ENCODE measurements at places on chromosomes 16 and 17.

DNA sequence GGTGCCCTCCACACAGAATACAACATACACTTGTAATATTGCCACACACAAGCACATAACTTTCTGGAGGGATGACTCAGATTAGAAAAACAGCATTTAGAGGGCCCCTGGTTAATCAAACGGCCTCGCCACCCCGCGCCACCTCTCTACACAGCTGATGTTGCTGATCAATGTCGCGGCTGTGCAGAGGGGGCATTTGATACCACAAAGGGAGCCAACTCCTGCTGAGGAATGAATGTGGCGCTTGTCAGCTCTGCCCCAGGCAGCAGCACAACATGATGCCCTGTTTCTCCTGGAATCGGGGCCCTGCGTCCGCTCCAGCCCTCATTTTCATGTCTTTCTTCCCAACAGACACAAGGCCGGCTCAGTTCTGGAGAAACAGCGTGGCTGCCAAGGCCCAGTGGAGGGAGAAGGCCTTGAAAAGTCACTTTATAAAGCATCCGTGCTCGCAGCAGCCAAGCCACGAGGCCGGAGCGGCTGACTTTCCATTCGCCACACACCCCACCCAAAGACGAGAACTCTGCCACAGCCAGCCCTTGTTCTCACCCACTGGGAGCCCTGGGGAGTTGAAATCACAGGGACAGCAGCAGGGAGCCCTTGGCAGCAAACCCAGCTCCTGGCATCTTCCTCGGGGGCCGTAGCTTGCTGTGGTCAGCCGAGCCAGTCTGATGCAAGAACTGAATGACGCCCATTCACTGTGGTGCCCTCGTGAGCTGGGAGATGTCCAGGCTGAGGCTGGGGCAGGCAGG lies 65.6 kb downstream of the XYLT1 start:
- peak; percentile 84 for DNase-seq

GRCh38 chr17:13593021-13593751 lies 8.5 kb downstream of the HS3ST3A1 start:
- no peak for DNase-seq

GRCh38 chr17:67110619-67111018 lies 66.3 kb downstream of the CACNG1 start:
- no peak for DNase-seq

- peak; percentile 88 for DNase-seq
Measured at GRCh38 chr17:73342050-73342522, 30.3 kb upstream of the CDC42EP4 start.

DNA sequence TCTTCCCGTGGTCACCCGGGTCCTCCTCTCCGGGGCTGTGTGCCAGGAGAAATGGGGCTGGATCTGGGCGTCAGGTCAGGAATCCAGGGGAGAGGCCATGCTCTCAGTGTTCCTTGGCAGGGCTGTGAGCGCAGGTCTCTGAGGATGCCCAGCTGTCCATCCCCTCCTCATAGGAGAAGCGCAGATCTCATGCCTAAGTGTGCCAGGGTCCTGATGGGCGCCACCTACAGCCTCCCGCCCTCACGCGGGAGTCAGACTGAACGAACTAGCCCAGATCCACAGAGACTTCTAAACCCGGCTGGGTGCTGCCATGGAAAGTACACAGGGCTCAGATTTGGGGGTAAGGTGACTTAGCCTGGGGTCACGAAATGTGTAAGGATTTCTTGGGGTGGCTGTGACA lies 24.3 kb downstream of the MGRN1 start:
- DNase-seq = no peak

DNA sequence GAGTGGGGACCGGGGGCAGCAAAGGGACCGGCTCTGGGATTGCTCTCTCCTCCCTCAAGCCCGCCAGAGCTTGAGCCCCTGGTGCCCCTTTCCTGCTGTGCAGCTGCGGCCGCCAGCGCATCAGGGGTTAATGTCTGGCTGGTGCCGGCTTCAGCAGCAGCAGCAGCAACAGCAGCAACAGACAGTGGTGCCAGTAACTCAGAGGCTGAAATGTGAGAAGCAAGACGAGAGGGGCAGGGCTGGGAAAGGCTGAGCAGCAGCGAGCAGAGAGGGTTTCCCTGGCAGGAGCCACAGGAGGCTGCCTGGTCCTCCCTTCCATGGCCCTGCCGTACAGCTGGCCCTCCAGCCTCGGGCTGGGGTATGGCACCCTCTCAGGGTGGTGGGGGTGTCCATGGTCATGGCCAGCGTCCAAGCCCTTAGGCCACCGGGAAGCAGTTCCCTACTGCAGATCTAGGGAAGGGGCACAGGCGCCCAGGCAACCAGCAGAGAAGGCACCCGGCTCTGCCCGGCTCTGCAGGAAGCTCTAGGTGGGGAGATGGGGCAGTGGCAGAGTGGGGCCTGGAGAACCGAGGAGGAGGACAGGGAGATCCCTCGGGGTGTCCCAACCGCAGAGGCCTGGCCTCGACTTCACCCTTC lies 21.1 kb upstream of the TFAP4 start:
- peak; percentile 91 for DNase-seq

DNA sequence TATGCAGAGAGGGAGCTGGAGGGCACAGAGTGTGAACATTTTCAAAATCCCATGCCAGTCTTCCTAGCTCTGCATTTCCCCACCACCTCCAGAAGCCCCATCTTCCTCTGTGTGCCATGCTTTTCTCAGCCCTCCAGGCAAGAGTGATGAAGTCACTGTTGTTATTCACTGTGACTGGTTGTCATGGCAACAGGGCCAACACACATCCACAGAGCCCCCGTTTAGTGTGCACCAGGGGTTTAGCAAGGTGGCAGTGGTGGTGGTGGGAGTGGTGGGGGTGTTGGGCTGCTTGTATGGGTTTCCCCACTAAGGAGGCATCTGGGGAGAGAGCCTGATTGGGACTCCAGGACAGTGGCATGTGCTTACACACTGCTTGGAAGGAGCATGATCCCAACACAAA lies 309.9 kb upstream of the ASIC2 start:
- no peak for DNase-seq

- peak; percentile 18 for DNase-seq
Measured at GRCh38 chr17:9205520-9206409, 184.5 kb downstream of the NTN1 start.

DNA sequence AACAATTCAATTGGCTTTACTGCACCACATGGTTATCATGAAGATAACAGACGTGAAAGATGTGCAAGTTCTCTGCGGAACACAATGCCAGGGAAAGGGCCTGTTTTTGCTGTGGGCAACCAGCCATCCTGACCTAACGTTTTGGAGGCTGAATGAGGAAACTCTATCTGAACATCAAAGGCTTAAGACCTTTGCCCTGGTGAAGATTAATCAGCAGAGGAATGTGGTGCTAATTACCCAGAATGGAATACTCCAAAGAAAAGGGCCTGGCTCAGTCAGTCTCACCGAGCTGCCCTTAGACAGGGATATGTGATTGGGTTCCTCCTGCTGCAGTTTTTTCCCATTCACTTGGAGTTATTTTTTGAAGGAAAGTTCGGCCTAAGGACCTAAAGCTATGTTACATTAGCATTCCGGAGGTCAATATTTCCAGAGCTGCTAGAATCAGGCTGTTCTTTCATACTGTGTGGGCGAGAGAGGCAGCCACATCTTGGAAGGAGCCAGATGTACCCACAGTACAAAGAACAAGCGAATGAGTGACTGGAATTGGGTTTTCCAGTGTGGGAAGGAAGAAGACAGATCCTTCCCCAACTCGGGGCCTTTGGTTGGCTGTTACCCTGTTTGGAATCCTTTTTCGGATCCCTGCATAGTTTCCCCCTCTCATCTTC lies 15.5 kb downstream of the ASIC2 start:
- DNase-seq = no peak

DNA sequence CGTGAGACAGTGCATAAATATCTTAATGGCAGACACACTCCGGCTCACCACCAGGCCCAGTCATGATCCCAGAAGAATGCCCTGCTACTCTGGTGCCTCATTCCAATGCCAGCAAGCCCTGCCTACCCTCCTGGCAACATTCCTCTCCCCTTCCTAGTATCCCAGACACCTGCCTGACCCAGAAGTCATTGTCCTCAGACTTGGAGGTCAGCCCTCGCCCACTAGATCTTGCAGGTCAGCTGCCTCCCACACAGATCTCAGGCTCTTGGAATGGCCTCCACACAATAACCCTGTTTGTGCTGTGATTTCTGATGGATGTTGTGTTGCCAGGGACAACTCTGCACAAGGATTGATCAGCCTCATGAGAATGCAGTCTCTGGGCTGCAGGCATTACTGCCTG lies 1.8 kb upstream of the TEX2 start:
- peak; percentile 22 for DNase-seq

DNA sequence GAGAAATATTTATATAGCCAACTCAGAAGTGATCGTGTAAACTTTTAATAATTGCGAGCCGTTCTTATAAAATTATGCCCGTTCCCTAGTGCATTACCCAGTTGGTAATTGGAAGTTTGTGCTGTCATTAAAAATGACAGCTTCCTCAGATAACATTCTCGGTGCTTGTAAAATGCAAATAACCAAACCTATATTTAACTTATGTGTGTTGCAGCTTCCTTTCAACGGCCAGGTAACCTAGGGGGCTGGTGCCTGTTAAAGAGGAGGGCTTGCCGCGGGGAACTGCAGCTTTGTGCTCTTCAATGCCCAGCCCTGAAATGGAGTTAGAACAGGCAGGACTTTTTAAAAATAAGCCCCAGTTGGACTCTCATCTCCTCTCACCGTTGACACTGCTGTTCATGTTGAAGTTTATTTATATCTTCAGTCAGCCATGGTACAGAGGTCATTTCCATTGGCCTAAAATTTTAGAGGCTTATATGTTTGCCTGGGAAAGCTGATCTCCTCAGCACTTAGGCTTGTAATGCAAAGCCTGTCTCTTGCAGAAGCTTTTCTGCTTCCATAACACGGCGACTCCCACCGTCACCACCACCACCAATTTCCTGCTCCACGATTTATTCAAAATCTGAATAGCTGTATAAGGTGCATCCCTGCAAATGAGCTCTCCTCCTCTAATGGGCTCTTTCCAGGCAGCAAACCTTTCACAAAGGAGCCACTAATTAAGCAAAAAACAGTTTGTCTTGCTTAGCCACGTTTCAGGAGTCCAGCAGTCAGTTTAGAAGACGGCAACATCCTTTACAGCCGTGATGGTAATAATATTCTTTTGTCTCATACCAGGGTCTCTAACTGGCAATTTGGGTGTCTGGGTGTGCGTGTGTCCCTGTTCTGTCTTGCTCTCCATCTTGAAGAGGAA lies 74.7 kb downstream of the RPA1 start:
- DNase-seq = no peak

DNA sequence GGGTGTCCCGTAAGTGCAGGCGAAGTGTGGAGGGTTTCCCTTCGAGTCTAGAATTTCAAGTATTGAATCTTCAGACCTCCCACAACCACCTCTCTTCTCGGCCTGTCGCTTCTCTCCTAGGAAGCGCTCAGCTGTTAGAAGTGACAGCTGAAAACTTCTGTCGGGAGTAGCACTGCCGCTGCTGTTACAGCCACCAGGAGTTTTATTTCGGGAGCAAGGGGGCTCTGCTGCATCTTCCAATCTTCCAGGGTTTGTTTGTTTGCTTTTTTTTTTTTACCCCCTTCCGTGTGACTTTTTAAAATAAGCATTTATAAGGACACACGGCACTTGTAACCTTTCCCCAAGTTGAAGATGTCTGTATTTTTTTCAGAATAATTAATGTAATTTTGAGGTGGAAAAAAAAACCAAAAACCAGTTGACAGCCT lies 767 bp downstream of the RPS6KB1 start:
- DNase-seq = peak; percentile 49

DNA sequence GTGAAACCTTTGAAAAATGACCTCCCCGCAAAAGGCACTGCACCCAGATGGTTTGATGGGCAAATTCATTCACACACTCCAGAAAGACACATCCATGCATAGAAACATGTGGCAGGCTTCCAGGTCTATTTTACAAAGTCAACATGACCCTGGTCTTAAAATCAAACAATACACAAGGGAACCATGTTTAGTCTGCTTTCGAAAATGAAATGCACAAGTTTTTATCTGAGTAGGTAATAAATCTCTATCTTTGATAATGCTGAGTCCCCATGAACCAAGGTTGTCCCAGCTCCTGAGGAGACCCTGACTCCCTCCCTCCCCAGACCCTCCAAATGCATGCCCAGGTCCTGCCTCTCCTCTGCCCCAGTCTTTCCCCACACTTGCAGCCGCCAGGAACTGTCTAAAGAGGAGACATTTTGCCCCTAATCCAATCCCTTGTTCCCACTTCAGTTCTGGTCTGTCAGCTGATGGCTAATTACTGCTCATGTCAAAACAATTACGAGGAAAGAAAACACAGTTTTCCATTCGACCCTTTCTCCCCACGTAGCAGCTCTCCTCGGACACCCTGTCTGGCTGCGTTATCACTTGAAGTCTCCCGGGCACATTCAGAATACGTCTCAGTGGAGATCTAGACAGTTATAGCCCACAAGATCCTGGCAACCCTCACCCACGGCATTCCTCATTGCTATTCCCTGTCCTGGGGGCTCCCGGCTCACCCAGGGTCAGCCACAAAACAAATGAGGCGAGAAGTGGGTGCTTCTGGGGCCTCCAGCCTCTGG lies 68.8 kb upstream of the RCVRN start:
- no peak for DNase-seq

DNA sequence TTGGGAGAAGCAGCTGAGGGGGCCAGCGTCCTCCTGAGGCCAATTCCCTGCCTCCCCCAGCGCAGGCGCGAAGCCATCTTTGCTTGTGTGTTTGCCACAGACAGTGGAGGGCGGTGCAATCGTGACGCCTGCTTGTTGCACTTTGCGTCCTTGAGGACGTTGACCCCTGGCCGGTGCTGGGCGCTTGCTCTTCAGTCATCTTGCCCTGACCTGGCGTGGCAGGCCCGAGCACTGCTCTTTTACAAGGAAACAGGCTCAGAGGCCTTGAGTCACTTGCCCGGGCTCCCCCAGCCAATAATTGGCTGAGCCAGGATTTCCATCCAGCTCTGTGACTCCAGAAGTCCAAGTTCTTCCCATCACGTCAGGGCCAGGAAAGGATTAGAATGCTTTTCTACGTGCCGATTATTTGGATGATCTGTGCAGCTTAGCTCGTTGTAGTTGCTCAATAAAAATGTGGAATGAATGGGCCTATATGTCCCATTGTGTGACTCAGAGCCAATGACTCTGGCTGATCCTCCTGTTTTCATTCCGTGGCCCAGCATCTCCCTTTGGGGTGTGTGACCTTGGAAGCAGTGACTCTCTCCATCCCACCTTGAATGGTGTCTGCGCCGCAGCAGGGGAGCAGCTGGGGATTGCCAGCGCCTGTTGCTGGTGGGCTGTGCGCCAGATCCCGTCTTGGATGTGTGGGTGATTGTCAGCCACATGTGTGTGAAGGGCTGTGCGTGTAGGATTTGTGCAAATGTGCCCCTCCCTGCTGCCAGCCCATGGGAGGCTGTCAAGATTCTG lies 214.1 kb downstream of the SEC14L1 start:
- peak; percentile 81 for DNase-seq

- DNase-seq = no peak
Measured at GRCh38 chr16:57643147-57643874, 14.9 kb downstream of the ADGRG1 start.

GRCh38 chr16:518858-519257 lies 8.7 kb upstream of the CAPN15 start:
- no peak for DNase-seq

- no peak for DNase-seq
Measured at GRCh38 chr16:25011891-25012514, 3.2 kb downstream of the ARHGAP17 start.

Measured in right hindlimb (tissue), 1 donor.